ENCODE measurements at places on chromosomes 1 and 21.

GRCh38 chr1:36126797-36127500 lies 1.9 kb upstream of the COL8A2 start:
- no peak for DNase-seq

DNA sequence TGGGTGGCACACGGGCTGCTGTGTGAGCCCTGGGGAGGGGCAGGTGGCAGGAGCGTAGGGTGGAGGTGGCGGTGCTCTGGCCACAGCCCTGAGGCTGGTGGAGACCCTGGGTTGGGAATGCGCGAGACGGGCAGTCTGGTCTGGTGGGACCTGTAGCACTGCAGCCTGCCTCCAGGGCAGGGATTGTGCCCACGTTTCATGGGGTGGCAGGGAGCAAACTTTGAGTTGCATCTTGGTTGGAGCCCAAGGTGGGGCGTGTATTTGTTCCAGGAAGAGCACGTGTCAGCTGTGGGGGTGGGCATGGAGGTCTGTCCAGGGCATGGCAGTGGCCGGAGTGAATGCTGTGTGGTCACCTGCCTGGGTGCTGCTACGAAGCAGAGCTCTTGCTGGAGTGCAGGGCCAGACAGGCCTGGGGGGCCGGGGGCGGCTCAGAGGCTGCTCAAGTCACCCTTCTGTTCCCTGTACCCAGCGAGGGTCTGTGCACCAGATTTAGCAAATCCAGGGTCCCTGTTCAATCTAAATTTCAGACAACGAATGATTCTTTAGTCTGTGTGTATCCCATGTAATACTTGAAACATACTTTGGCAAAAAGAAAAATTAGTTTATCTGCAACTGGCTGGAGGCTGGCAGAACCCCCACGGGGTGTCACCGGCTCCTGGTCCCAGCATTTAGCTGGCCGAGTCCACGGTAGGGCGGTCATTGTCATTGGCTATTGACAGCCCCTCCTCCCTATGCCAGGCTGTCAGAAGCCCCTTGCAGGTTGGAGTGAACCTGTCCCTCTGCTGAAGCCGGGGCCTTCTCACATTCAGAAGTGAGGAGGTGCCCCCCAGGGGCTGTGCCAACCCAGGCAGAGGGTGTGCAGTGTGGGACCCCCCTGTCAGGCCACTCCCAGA lies 27.3 kb downstream of the KRTAP10-1 start:
- DNase-seq = no peak

DNA sequence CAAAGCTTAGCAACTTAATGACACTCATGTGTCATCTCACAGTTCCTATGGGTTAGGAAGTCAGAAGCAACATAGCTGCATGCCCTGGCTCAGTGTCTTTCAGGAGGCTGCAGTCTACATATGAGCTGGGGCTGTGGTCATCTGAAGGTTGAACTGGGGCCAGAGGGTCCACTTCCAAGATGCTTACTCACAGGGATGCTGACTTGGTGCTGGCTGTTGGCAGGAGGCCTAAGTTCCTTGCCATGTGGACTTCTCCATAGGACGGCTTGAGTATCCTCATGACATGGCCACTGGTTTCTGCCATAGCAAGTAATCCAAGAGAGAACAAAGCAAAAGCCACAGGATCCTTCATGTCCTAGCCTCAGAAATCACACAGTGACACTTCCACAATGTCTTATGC lies 12.1 kb upstream of the FAM43B start:
- DNase-seq = no peak

- no peak for DNase-seq
Observed at GRCh38 chr1:113392541-113393128, 2.3 kb downstream of the MAGI3 start.

DNA sequence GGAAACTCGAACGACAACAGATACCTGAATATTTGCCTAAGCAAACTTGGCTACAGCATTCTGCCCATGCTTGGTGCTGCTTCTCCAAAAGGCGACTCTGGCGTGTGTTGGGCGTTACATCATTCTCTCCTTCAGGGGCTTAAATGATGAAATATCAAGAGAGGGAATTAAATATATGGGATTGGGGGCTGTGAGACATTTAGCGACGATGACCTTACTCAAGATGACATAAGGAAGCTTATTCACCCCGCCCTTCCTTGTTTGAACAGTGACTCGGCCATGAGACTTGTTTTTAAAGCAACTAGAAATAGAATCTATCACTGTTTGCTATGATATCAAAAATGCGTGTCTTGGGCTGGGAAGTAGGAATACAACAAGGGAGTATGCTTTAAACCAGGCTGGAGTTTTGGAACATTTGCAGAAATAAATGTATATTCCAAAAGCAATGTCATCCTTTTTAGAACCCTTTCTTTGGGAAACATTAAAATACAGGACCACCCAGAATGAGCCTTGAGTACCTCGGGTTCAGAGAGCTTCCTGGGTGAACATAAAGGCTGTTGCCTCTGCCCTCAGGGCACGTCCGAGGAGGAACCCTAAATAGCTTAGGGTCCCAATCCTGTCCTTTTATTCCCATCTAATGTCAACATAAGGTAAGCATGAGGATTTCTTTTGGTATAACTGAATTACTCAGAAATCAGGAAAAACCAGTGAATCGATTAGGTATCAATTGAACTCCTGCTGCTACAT lies 123.3 kb upstream of the SLC45A1 start:
- no peak for DNase-seq

GRCh38 chr1:235950318-235950717 lies 83.6 kb upstream of the LYST start:
- no peak for DNase-seq

GRCh38 chr1:22709891-22710700 lies 543 bp upstream of the EPHB2 start:
- DNase-seq = peak; percentile 83

Measured in Right ventricle myocardium inferior (tissue), 1 donor.